ENCODE measurements at places on chromosomes 5 and 9.

- DNase-seq = no peak
Measured at GRCh38 chr5:92504346-92504745, 1076.7 kb downstream of the NR2F1-AS1 start.

- no peak for DNase-seq
Measured at GRCh38 chr5:146130440-146131045, 25.2 kb upstream of the PLAC8L1 start.

DNA sequence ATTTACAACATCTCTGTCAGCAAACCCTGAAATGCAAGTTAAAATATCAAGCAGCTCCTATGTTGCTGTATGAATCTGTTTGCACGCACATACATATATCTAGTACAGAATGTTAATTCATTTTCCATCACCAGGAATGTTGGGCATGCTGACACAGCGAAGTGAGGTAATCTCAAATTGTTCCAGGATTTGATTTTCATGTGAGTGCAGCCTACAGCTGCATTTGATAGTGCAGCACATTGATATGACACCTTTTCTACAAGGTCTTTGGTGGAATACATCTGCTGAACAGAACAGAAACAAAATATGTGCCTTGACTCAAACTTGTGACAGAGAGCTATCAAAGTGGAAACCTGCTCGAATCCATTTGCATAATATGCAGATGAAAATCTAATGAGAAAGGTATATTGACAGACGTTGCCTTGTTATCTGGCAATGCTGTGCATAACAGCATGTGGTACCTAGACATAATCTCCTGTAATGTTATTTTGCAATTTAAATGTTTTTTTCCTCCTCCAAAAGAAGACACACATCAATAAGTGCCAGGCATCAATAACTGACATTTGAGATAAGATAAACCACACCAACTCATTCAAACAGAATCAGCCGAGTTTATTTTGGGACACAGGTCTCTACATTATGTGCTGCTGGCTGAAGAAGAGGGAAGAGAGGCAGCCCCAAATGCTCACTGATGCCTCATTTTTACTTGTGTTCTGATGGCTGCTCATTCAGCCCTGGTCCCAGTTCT, 512.2 kb downstream of the ZNF608 start:
- no peak for DNase-seq

GRCh38 chr5:91059409-91059808, 323.7 kb downstream of the ARRDC3 start:
- DNase-seq = no peak

DNA sequence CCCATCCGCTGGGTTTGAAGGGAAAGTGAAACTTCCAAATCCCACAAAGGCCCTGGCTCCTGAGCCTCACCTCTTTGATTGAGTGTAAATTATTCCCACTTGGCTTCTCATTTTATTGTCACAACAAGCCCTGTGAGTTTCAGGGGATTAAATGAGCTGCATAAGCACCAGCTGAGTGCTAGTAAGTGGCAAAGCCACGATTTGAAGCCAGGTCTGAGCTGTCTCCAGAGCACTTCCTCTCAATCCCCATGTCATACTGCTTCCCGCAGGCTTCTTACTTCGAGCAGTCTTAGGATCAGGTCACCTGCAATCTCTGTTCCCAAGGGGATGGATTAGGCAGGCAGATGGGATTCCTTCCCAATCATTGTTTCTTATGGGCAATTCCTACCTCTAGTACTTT, 18.0 kb downstream of the RPS14 start:
- no peak for DNase-seq

- DNase-seq = no peak
Measured at GRCh38 chr5:148641735-148642134, 12.6 kb downstream of the HTR4 start.

DNA sequence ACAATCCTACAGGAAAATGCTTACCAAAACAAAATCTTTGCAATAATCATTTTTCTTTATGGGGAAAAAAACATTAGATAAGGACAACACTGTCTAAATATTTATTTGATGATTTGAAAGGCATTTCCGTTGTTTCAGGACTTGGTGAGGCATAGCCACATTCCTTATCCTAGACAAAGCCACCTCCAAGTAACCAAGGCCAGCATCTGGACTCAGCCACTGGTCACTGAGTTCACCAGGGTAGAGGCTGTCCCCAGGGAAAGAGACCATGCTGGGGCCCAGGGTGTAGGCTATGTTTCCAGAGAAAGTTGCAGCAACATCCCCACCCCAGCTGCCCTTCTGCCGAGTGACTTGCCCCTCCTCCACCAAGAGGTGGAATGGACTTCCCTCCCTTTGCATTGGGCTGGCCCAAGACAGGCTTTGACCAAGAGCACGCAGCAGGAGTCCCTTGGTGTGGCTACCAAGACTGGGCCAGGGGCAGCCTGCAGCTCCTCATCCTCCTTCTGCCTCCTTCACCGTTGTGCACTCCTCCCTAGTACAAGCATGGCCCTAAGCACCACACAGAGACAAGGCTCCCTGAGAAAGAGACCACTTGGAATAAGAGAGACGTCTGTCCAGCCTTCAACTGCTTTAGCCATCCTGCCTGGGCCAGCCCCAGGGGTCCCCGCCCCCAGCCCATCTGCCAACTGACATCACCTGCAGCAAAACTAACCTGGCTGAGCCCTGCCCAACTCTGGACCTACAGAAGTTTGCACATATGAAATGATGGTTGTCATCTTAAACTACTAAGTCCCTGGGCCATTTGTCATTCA, 68.1 kb upstream of the SPIN1 start:
- no peak for DNase-seq

GRCh38 chr5:138177941-138178515, 402 bp downstream of the BRD8 start:
- no peak for DNase-seq

DNA sequence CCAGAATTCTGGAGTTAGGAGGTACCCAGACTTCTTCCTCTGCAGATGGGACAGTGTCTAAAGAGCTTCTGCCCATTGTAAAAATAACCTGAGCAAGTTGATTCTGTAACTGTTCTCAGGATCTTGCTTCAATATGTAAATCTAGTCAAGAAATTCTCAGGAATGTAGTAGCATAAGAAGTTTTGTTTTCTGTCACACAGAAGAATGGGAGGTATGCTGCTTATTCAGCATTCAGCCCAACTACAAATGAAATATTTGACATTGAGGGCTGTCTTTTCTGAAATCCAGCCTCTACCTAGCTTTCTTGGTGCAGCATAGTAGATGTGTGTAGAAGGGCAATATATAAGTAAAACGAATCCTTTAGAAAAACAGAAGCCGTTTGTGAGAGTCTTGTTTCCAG, 13.8 kb downstream of the MACIR start:
- no peak for DNase-seq

DNA sequence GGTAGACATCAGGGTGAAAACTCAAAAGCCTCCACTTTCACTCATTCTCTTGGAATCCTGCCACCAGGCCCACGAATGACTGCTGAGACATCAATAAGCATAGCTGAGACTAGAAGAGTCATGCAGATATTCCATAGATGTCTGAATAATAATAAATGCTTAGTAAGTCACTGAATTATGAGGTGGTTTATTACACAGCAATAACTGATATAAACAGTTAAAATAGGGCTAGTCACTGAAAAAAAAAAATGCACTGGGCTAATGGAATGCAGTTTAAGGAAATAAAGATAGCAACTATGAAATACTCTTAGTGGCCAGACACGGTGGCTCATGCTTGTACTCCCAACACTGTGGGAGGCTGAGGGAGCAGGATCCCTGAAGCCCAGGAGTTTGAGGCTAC, 262.8 kb upstream of the CDH6 start:
- DNase-seq = no peak

DNA sequence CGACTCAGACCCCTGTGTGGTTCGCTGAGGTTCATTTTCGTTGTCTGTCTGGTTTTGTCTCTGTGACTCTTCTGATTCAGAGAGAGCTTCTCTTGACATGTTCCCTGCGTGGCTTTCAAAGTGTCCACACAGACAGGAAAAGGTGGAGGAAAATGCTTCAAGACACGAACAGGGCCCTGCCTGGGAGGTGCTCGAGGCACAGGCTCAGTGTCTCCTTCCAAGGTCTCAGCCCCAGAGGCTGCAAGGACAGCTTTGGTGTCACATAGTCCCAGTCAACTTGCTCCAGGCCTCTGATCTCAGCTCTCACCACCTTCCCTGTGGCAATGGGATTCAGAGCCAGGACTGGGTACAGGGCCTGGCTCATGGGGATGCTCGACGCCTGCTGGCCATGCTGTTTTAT, 51.6 kb upstream of the SARDH start:
- DNase-seq = no peak

GRCh38 chr5:132237670-132238069, 10.0 kb upstream of the P4HA2 start:
- DNase-seq = no peak

DNA sequence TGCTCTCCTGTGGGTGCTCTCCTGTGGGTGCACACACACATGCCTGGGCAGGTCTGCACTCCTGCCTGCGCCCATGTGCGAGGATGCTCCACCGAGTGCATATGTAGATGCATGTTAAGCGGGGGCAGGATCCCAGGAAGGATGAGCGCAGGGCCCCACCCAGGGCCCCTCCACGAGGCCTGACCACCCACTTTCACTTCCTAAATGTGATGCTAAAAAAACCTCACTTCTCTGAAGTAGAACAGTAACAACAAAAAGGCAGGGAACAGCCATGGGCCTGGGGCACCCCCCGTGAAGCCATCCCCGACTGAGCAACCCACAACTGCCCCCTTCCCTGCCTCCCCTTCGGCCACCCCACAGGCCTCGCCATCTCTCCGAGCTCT, 48.2 kb upstream of the SARDH start:
- no peak for DNase-seq

GRCh38 chr5:15492545-15492944, 7.4 kb upstream of the FBXL7 start:
- no peak for DNase-seq

- DNase-seq = no peak
Measured at GRCh38 chr5:159095866-159096242, 3.9 kb downstream of the EBF1 start.

DNA sequence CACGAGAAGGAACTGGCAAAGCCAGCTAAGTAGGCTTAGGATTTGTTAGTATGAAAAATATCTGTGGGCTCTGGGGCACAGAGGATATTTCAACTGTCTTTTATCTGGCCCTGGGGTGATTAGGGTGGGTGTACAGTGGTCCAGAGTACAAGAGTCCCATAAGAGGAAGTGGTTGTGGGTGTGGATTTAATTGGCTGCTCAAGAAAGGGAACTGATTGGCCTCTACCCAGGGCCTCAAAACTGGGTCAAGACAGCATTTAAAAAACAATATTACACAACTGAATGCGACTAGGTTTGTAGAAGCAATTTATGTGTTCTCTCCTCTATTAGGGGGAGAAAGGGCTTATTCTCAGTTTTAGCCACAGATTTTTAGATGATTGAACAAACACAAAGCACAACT, 1353.4 kb upstream of the WWC1 start:
- DNase-seq = no peak

- DNase-seq = no peak
Measured at GRCh38 chr5:15790446-15791018, 290.6 kb downstream of the FBXL7 start.

DNA sequence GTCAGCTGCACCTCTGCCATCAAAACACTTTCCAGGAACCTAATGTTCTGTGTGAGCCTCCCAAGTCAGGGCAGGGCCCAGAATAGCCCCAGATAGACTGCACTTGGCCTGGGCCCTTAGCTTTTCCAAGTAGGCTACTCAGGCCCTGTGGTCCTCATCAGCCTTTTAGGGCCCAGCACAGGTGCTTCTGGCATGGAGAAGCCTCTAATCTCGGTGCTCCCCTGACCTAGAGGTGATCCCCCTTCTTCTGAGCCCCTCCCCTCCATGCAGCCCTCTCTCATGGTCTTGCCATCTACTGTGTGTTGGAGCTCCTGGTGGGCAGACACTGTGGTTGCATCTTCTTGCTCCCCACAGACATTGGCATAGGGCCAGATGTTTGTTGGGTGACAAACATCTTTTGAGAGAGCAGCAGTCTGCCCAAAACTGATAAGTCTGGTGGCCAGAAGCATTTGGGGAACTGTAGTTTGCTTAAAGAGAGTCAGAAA, 28.1 kb downstream of the FRMPD1 start:
- DNase-seq = no peak

- no peak for DNase-seq
Measured at GRCh38 chr5:110899566-110900412, 161.0 kb downstream of the SLC25A46 start.

- DNase-seq = no peak
Measured at GRCh38 chr5:14182761-14183160, 39.6 kb downstream of the TRIO start.

DNA sequence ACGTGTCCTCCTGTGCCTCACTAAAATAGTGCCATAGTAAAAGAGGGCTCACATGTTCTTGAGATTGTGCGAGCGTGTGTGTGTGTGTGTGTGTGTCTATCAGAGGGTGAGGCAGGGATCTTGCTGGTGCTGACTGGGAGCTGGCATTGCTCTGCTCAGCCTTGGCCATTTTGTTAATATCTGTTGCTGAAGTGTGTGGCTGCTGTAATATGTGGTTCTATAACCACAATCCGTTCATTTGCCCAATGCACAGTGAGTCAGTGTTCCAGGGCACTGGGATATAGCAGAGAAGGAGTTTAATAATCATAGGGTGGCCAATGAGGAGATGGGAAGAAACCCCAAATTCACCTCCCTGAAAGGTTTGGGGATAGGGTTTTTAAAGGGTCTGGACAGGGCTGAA, 61.3 kb downstream of the RASGRF2 start:
- DNase-seq = no peak

- DNase-seq = no peak
Measured at GRCh38 chr5:126811515-126812198, 34.7 kb downstream of the LMNB1 start.

DNA sequence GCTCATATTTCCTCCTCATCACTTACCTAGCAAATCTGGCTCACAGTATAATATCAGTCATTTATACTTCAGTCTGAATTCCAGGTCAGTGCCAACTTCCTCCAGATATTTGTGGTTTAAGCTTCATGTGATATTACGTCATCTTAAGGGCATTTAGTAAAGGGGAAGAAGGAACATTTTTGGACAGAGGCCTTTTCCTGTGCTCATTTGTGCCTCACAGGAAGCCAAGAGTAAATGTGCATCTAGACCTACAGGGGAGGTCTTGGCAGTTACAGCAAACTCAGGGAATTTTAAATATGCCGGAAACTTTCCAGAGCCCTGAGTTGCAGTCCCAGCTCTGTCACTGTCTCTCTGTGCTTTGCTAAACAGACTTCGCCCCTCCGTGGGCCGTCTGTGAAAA, 12.3 kb upstream of the KCNIP1 start:
- no peak for DNase-seq

Measured in activated naive CD8-positive, alpha-beta T cell treated with anti-CD3 and anti-CD28 coated beads, Interleukin-2, amount 10 ng/mL, durations not matched to agents 7 days and 5 days (primary cell).